ENCODE measurements at places on chromosomes 5 and 9.

GRCh38 chr5:142057697-142058056 lies 44.9 kb upstream of the GNPDA1 start:
- no peak for DNase-seq

DNA sequence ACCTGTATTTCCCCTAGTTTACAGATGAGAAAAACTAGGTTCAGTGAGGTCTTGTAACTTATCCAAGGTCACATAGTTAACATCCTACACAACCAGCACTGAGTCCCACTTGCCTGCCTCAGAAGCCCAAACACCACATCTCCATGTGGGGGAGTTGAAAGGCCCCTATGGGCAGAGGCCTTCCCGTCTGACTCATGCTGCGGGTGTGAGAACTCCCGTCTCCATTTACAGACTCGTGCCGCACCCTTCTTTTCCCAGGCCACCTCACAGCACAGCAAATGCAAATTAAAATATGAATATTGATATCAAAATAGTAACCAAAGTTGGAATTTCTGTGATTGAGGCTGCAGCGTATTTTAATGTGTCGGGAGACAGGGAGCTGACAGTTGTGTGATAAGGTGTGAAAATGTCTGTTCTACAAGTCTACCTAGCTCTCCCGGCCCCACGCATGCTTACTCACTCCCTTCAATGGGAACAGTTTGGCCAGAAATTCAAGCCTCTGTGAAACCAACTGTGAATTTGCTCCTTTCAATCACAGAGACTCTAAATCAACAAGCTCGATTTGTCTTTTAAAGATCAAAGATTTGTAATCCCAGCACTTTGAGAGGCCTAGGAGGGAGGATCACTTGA lies 90.1 kb downstream of the CRB2 start:
- DNase-seq: no peak

- no peak for DNase-seq
These were observed 24.1 kb downstream of the AQP7 start for GRCh38 chr9:33378121-33378795.

- DNase-seq: no peak
These were observed 372.9 kb downstream of the OSTF1 start for GRCh38 chr9:75461183-75461582.

DNA sequence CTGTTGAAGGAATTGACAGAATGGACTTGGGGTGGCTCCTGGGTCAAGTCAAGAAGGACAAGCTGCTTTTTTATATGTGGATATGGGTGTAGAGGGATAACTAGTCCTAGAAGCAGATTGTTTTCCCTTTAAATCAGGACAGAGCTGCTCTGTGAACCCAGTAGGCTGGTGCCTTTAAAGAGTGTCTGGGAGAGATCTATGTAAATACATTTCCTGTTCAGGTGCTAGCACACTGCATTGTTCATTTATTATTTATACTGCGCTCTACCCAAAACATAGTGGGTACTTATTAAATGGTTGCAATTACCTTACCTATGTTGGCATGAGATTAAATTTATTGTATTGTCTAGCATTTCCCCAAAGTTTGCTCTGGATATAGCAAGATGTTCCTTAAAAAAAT lies 86.6 kb upstream of the EQTN start:
- no peak for DNase-seq

GRCh38 chr9:129076640-129077037 lies 4.3 kb upstream of the DOLPP1 start:
- DNase-seq: no peak

DNA sequence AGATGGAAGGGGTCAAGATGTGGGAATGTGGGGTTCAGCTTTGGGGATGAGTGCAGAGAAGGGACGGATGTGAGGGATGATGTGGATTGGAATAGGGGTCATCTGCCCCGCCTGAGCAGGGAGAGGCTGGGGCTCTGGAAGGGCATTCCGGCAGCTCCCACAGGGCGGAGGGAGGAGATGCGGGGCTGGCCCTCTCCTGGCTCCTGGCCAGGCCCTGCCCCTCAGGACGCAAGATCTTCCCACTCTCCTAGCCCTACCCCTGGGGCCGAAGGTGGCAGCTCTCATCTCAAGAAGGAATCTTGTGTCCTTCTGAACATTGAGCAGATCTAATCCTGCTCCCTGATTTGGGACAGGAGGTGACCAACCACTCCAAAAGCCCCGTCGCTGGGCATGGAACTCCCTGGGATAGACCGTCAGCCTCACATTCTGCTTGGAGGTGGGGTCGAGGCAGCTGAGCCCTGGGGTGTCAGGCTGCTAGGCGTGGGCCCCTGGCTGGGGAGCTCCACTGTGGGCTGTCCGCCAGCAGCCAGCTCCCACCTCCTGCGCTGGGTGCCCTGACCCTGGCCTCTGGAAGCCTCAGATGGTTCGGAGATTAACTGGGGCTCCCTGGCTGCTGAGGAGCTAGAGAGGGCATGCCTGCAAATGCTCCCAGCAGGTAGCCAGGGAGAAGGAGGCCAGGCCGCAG lies 125.2 kb downstream of the ZNF354C start:
- DNase-seq: no peak
